GM23248 (cell line): ENCODE measurements at places on chromosomes 2 and 18.

- DNase-seq, result no peak
Measured at GRCh38 chr2:96140941-96141623, 2.8 kb upstream of the ASTL start.

DNA sequence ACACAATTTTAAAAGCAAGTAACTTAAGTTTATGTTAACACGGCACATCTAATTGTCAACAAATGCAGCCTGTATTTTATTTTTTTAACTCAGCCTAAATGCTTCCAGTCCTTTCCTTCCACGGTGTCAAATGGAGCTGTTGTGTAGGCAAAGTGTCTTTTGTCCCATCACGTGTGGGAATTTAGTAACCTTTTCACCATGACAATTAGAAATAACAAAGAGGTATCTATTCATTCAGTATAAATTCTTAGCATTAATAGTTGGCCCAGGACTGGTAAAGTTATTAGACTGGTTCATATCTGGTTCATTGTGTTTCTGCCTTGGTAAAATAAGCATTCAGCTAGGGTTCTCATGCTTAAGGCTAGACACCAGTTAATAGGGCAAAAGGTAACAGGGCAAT lies 47.9 kb downstream of the FRZB start:
- no peak for DNase-seq

- DNase-seq, result peak; percentile 39
Measured at GRCh38 chr2:55899881-55900280, 23.7 kb downstream of the EFEMP1 start.

GRCh38 chr2:1360557-1361250 lies 52.6 kb upstream of the TPO start:
- no peak for DNase-seq

DNA sequence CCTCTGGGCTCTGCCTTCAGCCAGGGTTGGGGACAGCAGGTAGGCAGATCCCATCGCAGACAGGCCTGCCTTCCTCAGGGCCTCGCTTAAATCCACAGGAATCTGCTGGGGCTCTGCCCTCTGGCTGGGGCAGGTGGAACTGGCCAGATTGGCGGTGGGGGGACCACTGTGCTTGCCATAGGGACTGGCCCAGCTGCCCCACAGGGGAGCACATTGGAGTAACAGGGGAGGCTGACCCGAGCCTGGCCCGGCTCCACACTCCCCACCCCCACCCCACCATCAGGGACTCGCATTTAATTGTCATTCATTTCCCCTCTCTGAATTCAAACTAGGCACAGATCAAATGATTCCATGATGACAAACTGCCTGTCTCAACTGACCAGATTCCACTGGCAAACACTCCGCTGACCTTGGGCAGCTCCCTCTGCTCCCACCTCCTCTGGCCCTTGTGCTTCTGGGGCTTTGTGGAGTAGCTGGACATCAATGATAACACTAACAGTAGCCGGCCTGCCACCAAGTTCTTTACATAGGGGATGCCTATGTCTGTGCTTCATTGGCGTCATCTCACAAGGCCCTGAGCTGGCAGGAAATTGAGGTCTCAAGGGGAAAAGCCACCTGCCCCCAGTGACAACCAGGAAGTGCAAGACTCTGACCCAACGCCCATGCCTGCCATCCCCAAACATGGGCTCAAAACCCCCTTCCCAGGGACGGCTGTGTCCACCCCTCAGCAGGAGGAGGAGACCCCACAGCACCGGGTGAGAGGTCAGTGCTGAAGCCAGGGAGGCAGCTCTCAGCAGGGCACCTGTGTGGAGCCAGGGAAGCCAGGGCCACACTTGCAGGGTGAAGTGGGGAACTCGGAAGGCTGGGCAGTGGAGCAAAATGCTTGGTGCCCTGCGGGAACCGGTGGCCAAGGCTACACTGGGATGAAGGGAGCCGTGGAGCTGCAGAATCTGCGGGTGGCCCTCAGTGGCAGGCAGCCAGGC lies 2.1 kb upstream of the B3GNT7 start:
- no peak for DNase-seq

GRCh38 chr2:239934571-239935171 lies 90.5 kb downstream of the NDUFA10 start:
- DNase-seq, result peak; percentile 65

DNA sequence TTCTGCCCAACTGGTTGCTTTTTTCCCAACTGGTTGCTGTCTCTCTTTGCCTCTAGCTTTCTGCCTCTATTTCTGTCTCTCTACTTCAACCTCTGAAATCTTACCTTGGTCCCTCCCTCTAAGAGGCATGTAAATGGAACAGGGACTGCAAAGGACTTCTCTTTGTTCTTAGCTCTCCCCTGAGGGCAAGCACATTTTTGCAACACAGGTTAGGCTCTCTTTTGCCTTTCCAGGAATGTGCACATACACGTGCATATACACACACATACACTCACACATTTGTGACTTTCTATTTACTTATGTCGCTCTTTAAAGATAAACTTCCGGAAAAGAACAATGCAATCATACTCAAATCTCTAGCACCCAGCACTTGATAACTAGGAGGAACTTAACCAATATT lies 262.6 kb upstream of the DDX18 start:
- DNase-seq, result no peak

DNA sequence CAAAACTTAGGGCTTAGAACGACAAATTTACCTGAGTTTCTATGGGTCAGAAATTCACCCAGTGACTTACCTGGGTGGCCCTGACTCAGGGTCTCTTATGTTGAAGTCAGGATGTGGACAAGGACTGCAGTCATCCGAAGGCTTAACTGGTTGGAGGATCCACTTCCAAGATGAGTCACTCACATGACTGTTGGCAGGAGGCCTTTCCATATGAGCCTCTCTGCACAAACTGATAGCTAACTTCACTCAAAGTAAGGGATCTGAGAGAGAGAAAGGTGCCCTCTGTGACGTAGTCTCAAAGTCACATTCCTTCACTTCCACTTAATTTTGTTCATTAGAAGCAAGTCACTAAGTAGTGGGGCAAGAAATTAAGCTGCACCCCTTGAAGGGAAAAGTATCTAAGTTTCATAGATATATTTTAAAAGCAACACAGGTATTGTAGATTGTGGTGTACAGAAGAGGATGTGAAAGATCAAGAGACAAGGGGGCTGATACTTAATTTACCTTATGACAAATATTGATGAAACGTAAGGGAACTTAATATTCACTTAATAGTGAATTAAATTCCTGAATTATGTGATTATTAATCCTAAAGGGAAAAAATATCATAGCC lies 48.4 kb downstream of the TANK start:
- DNase-seq, result peak; percentile 90

- DNase-seq, result no peak
Measured at GRCh38 chr18:10565835-10566234, 40.0 kb downstream of the NAPG start.

DNA sequence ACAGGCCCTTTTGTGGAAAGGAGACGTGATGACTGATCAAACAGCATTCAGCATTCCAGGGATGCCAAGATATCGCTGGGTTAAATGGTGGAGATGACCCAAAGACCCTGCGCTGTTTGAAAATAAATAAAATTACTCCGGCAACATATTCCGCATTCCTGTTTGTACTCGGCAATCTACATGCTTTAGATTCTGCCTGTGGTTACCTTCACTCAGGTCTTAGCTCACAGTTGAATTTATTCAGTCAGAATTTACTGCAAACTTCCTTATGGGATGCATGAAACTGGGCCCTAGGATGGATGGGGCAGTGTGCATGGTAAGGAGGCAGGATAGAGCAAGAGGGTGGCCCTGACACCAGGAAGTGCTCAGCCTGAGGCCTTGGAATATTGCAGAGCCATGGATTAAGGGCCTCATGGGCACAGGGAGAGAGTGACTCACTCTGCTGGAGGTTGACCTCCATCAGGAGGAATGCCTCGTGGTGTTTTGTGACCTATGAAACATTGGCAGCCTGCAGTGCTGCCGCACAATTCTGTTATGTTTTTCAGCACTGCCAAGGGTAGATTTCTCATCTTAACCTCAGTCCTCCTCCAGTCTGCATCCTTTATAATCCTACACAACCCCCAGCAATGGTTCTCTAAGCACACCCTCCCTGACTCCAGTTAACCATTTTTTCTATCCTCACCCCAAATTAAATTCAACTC lies 321.4 kb downstream of the IRS1 start:
- peak; percentile 95 for DNase-seq

GRCh38 chr2:175282300-175282699 lies 100.8 kb upstream of the ATP5MC3 start:
- peak; percentile 69 for DNase-seq

- peak; percentile 70 for DNase-seq
Measured at GRCh38 chr18:79528846-79529245, 133.1 kb downstream of the NFATC1 start.

DNA sequence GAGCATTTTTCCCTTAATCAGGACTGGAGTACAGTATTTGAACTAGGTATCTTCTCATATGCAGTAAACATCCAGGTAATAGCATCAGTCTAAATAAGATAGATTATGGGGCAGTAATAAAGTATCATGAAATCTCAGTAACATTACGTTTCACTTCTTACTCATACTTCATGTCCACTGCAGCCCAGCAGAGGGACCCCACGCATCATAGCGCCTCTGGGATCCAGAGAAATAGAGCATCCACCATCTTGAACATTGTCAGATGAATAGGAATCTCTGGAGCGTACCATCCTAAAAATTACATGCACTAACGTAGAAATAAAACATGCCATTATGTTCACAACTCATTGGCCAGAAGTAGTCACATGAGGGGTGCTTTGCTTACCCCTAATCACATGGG lies 499.0 kb downstream of the CPS1 start:
- peak; percentile 8 for DNase-seq

DNA sequence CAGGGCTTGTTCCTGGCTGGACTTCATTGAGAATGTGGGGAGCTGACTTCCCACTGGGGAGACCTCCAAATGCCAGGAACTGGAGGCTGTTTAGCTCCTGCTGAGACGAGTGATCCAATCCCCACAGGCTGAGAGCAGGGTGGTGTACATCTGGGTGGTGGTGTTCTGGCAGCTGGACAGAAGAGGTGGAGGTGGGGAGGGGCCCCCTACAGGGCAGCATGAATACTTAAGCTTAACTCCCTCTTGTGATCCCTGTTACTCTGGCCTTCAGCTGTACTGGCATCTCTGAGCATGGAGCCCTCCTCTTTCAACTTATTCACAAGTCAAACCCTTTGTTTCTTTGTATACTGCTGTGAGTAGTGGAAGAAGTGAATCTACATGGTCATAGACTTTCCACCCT lies 167.8 kb upstream of the LYPD1 start:
- DNase-seq, result no peak

DNA sequence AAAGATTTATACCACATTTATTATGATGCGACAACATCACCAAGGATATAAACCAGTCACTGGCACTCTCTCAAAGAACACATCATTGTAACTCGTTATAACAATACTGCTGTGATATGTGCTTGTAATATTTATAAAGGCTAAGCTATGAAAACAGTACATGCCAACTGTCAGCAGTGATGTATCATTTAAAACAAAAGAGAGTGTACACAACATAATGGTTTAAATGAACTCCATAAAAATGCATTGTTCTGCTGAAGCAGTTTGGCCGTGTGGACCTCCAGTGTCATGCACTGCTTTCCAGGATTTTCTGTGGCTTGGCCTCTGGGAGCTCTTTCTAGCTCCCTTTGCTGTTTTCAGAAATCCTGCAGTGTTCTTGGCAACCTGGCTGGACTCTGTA lies 215.6 kb downstream of the MTX2 start:
- DNase-seq, result peak; percentile 41

- DNase-seq, result no peak
Measured at GRCh38 chr18:50790241-50790640, 29.6 kb downstream of the MRO start.

DNA sequence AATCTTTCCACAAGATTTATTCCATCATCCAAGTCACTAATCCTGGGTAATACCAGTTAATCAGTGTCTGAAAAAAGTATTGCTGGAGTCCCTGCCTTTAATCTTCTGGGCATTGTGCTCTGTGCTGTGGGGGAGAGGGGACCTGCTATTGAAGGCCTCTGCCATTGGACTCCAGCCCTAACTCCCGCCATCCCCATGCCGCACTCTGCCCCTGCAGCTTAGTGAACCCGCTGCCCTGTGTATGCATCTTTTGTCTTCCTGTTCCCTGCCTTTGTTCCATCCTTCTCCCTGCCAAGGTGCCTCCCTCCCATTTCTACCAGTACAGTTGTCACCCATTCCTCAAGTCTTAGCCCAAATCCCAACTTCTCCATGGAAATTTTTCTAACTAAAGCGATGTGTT lies 113.8 kb upstream of the EPAS1 start:
- no peak for DNase-seq

- no peak for DNase-seq
Measured at GRCh38 chr2:200377355-200378336, 71.2 kb downstream of the SPATS2L start.

GRCh38 chr2:46967990-46968647 lies 52.5 kb upstream of the MCFD2 start:
- DNase-seq, result peak; percentile 99

GRCh38 chr2:227511239-227511930 lies 39.4 kb downstream of the AGFG1 start:
- no peak for DNase-seq

GRCh38 chr2:121810959-121811853 lies 55.8 kb downstream of the TSN start:
- DNase-seq, result peak; percentile 84

DNA sequence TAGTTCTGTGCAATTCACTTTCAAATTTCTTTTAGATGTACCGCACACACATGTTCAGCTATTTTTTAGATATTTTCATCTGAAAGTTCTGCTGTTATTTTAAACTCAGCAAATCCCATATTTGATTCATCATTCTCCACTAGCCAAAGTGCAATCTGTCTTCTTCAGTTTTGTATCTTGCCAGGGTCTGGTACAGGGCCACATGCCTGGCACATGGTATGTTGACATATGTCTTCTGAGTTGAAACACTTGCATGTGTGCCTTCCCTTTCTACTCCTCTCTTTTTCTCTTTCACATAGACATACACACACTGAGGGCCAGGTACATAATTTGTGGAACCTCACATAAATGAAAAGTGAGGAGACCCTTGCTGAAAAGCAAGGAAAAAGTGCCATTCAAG lies 25.7 kb upstream of the SESTD1 start:
- no peak for DNase-seq

- no peak for DNase-seq
Measured at GRCh38 chr2:10269711-10270610, 32.7 kb upstream of the HPCAL1 start.

DNA sequence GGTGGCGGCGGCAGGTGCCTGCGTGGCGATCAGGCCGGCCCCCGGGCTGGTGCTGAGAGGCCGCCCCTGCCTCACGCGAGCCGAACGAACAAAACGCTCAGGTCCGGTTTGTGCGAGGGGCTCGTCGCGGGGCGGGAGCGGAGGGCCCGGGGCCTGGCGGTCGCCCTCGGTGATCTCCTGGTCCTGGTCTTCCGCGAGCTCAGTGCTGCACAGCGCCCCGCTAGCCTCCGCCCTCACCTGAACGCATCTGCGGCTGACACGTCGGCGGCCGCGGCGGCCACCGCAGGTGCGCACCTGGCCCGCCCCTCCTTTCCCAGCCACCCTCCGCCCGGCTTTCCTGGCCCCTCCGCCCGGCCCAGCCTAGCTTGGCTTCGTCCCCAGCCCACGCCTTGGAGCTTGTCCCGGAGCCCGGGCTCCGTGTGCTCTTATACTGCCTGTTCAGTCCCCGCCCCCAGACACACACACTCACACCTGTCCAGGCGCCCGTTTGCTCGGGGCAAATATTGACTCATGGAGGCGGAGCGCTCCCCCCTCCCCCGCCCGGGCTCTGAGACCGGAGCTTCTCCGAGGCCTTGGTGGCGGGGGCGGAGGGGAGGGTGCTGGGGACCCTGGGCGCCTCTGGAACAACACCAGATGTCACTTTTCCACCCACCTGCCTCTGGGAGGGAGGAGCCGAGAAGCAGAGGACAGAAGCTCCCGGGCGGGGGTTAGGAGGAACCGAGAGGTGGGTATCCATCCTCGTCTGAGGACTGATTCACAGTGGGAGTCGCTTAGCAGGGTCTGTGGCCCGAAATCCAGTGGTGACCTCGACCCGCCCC lies 8.6 kb upstream of the CRYBA2 start:
- DNase-seq, result no peak

- DNase-seq, result no peak
Measured at GRCh38 chr2:128612628-128613027, 294.0 kb upstream of the HS6ST1 start.
